ENCODE measurements at places on chromosomes 11 and 22. TPM values are rescaled to one million over a fixed set of nuclear protein-coding genes. Genes with fewer than 3 reads are reported as not detected.
A peak's percentile ranks its signal among the peaks of the same experiment; 100 is the strongest.

The CCDC86 gene
- polyA plus RNA-seq = 24.0 TPM

DNA sequence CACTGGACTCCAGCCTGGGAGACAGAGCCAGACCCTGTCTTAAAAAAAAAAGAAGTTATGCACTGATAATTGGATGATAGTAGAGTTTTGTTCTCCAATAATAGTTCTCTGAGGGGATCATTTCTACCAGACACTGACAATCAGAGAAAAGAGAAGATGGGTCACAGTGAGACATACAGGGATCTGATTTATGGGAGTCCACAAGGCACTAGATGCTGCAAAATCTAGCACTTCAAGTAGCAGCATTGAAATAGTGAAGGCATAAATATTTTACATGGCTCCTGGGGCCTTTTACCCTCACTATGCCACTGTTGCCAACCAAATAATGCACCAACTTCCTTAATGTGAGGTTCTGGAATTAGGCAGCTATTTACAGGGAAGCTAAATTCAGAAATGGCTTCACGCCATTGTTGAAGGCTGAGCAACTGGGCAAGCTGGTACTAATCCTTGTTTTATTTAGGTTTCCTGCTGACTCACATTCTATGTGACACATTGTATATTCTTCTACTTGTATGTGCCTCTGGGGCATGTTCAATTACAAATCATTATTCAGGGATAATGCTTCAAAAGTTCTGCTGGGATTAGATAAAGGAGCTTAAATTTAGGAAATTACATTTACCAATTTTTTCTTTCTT is 38.2 kb upstream of the ABTB2 start:
- H3K4me1 ChIP-seq = peaks cover 5% of the 10 kb centered on the region
- H3K36me3 ChIP-seq = no peaks in the 10 kb centered on the region
- H3K27ac ChIP-seq = no peak overlapping the region
- DNase-seq = no peak

DNA sequence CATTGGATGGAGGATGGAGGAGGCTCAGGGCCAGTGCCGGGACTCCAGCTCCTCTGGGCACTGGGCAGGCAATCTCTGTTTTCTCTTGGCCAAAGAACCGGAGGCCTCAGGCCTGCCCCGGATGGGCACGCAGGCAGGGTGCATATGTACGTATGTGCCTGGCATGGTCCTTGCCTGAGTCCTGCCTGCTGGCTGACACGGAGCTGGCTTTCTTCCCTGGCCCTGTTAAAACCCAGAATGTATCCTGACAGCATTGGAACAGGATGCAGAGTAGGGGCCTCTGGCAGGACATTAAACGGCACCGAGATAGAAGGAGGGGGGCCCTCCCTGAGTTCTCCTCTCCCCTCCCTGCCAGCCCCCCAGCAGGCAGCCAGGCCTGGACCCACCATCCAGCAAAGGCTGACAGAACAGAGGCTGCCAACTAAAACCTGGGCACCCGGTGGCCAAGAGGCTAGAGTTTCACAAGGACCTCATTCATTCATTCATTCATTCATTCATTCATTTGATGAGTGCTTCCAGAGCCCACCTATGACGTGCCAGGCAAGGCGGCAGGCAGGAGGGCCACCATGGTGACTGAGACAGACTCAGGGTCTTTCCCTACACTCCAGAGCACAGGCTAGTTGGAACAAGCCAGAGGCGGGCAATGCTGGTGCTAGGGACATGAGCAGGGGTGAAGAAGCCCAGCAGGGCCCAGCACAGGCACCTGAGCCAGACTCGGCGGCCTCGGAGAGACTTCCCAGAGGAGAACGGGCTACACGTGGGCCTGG is 28.8 kb downstream of the FLRT1 start:
- H3K4me1 ChIP-seq = no peaks in the 10 kb centered on the region
- no peaks in the 10 kb centered on the region for H3K27me3 ChIP-seq
- peak overlapping the region; percentile 30 for H3K27ac ChIP-seq
- H3K36me3 ChIP-seq = no peaks in the 10 kb centered on the region

DNA sequence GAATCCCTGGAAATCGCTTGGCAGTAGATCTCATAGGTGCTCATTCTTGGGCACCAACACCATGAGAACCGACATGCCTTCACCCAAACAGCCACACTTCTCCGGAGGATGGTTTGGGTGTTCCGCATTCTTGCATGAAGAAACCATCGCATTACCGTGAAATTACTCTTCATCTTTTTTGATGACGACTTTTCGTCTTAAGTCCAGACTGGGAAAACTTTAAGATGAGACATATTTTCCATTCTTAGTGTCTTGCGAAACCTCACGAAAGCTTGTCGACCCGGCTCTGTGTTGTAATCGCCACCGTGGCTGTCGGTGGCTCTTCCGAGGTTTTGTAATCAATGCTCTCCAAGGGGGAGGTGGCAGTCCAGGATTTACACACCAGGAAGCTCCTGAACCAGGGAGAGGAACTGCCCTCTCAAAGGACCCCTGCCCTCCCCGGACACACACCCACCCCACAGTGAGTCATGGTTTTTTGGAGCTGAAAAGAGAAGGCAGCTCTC is 1.7 kb downstream of the TOM1 start:
- peak overlapping the region; percentile 95 for H3K27ac ChIP-seq
- H3K27me3 ChIP-seq = no peaks in the 10 kb centered on the region
- peak overlapping the region; percentile 66 for H3K4me3 ChIP-seq
- H3K36me3 ChIP-seq = no peaks in the 10 kb centered on the region
- peak; percentile 80 for DNase-seq

DNA sequence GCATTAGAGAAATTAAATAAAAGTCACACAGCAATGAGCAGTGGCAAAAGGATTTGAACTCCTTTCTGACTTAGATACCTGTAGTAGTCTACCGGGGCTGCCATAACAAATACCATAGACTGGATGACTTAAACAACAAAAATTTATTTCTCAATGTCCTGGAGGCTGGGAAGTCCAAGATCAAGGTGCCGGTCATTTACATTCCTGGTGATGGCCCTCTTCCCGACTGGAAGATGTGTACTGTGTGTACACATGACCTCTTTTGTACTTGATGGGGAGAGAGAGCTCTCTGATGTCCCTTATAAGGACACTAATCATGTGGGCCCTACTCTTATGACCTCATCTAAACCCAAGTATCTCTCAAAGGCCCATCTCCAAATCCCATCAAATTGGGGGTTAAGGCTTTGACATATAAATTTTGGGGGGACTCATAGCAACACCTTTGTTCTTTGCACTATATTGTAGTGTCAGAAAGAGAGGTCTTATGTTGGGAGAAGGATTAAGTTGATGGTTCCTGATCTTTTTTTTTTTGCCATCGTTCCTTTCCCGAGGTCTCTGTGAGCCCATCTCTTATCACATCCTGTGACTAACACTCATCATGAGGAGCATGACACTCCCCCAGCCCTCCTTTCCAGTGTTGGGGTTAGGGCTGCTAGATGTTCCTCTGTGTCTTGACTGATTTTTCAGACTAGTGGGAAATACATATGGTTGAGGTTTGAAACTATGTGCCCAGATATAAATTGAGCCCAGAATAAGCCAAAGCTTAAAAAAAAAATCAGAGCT is 104.3 kb downstream of the TRAF6 start:
- no peaks in the 10 kb centered on the region for H3K27me3 ChIP-seq
- H3K36me3 ChIP-seq = no peaks in the 10 kb centered on the region
- H3K4me3 ChIP-seq = no peak overlapping the region
- no peak for DNase-seq
- H3K4me1 ChIP-seq = no peaks in the 10 kb centered on the region

DNA sequence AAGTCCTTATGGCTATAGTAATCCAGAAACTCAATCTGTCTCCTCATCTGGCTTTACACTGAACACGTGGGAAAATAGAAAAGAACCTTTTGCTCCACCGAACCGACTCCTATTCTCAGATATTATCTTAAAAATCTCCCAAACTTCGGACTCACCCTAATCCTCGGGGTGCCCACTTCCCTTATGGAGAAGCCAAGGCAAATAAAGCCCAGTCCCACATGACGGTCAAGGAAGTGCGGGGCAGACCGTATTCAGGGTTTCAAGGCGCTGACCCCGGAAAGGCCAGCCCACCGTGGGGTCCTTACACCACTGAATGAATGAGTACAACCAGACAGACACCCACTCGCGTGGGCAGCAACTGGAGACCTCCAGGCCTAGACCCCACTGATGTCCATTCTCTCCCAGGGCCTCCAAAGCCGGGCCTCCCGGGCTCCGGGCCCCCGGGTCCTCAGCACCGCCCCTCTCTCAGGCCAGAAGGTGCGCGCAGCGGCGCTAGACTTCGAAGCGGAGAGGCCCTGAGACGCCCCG is 489 bp downstream of the NUP98 start:
- H3K4me3 ChIP-seq = peak overlapping the region; percentile 74
- peaks cover 6% of the 10 kb centered on the region for H3K36me3 ChIP-seq
- H3K27me3 ChIP-seq = no peaks in the 10 kb centered on the region
- H3K4me1 ChIP-seq = peaks cover 35% of the 10 kb centered on the region
- no peak for DNase-seq
- H3K27ac ChIP-seq = peak overlapping the region; percentile 96

Data from sigmoid colon (tissue), 7 donors.